ENCODE measurements at places on chromosomes 6 and 20.

- no peak for DNase-seq
Observed at GRCh38 chr20:50625986-50626677, 65.2 kb downstream of the RIPOR3 start.

GRCh38 chr20:38196592-38196991 is 31.5 kb upstream of the TGM2 start:
- DNase-seq, result no peak

- DNase-seq, result no peak
Observed at GRCh38 chr6:20169119-20169557, 43.1 kb downstream of the MBOAT1 start.

GRCh38 chr20:23515250-23515939 is 24.5 kb downstream of the CST8 start:
- DNase-seq, result no peak

- DNase-seq, result no peak
Observed at GRCh38 chr20:35975576-35976373, 7.4 kb downstream of the CNBD2 start.

All from mammary epithelial cell (primary cell).